ENCODE measurements at places on chromosomes 3 and 15.
A peak's percentile ranks its signal among the peaks of the same experiment; 100 is the strongest.

GRCh38 chr3:73549051-73549600 is 75.6 kb downstream of the PDZRN3 start:
- DNase-seq: no peak

- no peak for DNase-seq
These were observed 70.7 kb downstream of the BLM start for GRCh38 chr15:90787881-90788280.

GRCh38 chr3:74542441-74542840 is 72.0 kb downstream of the CNTN3 start:
- DNase-seq: no peak

GRCh38 chr3:140347151-140347550 is 330.7 kb upstream of the TRIM42 start:
- DNase-seq: no peak

- no peak for DNase-seq
These were observed 19.1 kb upstream of the TPM1 start for GRCh38 chr15:63023351-63023945.

- no peak for DNase-seq
These were observed 35.4 kb upstream of the TMEM158 start for GRCh38 chr3:45261333-45262110.

DNA sequence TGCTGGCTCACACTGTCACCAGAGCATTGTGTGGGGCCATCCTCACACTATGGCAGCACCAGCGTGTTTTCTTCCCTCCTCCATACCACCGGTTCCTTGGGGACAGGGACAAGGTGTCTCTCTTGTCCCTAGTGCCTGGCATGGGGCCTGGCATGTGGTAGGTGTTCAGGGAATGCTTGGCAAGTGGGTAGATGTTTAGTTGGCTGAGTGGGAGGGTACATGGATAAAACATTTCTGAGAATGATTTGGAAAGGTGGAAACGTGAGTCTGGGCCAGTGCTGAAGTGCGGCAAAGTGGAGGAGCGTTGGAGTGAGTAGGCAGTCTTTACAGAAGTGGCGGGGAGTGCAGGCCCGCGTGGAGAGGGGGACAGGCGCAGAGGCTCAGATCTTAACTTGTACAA is 15.0 kb downstream of the SNAPC5 start:
- DNase-seq: no peak

GRCh38 chr15:72865486-72865885 is 81.9 kb upstream of the ADPGK start:
- no peak for DNase-seq

DNA sequence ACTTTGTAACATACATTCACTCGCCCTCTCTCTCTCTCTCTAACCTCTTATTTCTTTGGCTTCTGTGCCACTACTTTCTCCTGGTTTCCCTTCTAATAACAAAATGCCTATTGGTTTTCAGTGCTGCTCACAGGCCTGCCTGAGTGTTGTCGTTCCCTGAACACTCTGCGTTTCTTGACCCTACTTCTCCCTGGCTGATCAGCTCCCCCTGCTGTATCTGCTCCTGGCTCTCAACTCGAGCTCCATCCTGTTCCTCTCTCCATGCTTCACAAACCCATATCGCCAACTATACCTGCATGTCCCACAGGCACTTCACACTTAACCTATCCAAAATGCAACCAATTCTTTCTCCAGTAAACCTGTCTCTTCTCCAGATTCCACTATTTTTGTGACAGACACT is 111.4 kb downstream of the OPA1 start:
- DNase-seq: no peak

GRCh38 chr15:33968224-33968623 is at the start of gene CHRM5:
Gene CHRM5, plus strand, starts transcription at chr15:33968497. Its CDS starts 94,221 bp downstream, at chr15:34062718.
- no peak for DNase-seq

DNA sequence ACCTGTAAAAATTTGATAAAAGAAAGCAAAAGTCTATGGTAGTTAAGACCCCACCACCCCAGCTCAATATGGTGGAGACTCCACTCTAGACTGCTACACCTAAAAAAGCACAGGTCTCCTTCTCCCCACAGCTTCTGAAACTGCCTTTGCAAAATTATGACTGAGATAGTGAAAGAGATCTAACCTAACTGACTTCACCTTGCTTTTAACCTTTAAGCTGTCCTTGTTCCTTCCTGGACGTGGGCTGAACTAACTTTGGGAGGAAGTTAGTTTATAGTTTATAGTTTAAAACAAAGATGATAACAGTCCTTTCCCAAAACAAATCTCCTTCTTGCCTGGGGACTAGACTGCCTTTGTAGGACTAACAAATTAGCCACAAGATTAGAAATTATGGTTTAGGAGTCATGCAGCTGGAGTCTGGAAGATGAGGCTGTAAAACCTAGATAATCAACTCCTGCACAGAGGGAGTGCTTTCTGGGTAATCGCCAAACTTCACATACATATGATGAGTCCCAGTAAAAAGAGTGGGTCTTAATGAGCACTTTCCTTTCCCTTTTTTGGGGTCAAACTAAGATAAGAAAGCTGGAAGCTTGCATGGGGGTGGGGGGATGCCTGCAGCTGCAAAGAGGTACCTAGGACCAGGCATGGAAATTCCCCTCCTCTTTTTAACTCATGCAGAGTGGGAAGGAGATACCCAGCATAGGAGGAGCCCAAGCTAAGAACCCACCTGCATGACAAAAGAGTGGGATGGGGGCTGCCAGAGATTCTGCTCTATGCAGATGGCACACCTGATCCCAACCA is 17.5 kb downstream of the CCR8 start:
- DNase-seq: no peak

GRCh38 chr3:73432023-73432705 is 192.6 kb downstream of the PDZRN3 start:
- DNase-seq: no peak

GRCh38 chr3:58047826-58048225 is 39.6 kb downstream of the FLNB start:
- no peak for DNase-seq

DNA sequence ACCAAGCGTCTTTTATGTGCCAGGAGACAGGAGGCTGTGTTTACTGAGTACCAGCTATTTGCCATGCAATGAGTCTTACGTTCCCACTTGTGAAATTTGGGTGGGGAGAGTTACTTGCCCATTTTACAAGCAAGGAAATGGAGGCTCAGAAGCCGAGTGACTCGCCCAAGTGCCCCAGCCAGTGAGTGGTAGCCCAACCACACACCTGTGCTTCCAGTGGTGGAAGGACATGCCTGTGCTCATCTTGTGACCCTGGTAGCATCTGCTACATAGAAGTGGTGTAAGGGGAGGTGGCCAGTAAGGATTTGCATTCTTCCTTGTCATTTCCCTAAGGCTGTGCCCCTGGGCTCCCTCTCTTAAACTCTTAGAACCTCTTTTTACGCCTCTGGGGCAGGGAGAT is 49.3 kb downstream of the FBLN2 start:
- no peak for DNase-seq

GRCh38 chr3:129259612-129260477 is 10.4 kb downstream of the COPG1 start:
- DNase-seq: no peak

DNA sequence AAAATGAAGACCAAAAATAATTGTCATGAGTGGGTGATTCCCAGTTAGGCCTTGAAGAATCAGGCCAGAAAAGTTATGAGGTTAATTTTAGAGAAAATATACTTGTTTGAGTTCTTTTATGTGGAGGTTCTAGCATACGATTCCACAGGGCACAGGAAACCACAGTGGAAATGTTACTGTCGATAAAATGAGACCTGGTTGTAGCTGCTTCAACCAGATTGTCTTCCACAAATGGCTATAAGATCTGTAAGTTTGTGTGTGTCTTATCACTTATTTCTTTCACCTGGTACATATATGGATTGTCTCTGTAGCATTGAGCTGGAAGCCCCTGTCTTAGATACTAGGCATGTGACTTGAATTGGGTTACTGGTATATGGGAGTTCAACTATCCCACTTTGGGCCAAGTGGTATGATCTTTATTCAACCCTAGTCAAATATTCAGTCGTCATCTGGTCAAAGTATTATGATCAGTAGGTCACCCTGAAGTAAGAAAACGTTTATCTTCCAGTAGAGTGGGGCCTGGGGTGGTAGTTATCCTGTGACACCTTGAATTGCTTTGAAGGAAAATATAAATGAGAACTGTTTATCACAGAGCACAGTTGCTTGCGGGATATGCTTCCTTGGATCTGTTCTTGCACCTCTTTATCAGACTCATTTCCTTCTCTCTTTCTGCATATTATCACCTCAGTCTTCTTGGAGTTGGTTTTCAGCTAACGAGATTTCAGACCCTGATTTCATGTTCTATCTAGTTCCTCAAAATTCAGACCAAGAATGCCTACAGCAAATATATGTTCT is 21.5 kb upstream of the ZNF609 start:
- DNase-seq: peak; percentile 13

DNA sequence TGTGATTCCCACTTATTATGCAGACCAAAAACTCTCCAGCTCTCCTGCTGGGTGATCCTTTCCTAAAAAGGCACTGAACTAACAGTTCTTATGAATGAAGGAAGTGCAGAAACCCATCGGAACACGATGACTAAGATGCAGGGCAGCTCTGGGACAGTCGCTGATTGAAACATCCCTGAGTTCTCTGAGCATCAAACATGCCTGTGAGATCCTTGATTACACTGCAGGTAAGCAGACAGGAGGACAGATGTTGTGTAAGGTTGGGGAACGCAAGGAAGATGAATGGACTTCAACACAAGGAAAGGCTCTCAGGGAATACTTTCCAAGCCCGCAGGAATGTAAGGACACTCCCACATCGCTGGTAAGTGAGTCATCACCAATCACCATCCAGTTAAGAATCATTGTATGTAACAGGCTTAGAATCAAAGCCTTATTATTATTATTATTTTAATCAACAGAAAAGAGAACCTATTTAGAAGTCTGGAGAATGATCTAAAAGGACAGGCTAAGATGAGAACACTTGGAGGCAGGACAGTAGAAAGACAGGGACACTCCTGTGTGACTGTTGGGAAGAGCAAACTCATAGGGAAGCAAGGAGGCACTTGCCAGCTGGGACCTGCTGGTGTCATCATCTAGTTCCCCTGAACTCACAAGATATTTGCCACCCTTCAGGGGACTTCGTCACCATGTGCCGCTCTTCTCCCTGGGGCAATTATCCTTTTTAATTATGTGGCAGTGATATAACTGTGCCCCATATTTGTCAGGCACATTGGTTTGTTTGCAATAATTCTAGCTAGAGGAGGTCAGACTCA is 26.0 kb downstream of the TMEM158 start:
- no peak for DNase-seq

GRCh38 chr3:152193673-152194267 is 75.0 kb upstream of the MBNL1 start:
- peak; percentile 29 for DNase-seq

DNA sequence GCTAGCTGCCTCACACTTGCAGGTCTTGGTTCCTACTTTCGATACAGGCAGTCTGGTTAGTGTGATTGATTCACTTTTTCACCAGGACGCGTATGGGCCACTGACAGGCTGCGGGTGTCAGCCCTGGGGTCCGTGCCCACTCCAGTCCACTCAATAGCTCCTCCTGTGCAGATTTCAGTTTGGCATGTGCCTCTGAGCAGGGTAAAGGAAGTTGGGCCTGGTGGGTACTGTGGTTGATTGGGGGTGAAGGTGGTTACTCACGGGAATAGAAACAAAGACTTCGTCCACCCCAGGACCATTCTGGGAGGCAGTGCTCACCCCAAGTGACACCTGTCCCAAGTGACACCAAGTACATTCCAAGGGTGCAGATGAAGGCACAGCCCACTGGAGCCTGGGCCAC is 62.3 kb downstream of the EPHB1 start:
- no peak for DNase-seq

DNA sequence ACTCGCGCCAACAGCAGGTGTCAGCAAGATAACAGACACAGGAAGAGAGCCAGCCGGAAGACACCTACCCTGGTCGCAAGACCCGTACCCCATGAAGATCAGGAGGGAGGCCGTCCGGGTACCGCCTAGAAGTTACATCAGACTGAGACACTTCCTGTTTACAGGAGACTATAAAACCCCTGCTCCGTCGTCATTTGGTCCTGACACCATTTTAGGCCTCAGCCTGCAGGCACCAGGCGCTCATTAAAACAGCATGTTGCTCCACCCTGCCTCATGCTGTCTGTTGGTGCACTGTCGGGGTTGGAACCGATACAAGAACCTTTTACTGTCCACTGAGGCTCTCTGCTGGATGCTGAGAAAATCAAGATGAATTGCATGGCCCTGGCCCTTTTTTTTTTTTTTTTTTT is 15.6 kb upstream of the PRTG start:
- no peak for DNase-seq

DNA sequence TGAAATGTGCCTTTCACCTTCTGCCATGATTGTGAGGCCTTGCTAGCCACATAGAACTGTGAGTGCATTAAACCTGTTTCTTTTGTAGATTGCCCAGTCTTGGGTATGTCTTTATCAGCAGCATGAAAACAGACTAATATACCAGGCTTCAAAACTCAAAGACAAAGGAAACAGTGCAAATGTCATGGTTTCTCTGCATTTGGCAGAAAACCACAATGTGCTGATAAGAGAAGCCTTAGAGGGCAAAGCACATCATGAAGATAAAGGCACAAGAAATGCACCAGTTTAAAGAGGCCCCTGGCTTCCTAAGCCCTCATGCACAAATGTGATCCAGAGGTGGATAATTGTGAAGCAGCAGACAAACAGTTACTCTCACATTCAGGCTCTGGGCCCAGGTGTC is 259.2 kb downstream of the CPNE4 start:
- DNase-seq: no peak

DNA sequence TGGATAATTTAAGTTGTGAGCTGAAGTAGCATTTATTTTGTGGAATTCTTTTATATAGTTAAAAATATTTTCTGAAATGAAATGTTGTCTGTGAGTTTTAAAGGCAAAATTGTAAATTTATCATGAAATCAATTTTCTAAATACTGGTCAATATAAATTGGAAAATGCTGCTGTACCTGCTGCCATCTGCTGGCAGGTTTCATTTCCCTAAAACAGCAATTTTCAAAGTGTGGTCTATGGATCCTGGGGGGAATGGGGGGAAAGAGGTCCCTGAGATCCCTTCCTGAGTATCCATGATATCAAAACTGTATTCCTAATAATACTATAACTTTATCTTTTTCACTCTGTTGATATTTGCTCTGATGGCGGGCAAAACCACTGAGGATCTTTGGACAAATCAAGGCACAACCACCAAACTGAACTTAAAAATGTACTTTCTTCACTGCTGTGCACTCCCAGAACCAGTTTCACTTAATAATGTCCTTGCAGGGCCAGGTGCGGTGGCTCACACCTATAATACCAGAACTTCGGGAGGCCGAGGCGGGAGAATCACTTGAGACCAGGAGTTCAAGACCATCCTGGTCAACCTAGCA is 17.2 kb upstream of the CCR4 start:
- no peak for DNase-seq

GRCh38 chr3:72102112-72102616 is 317.2 kb upstream of the PROK2 start:
- peak; percentile 46 for DNase-seq

All from CD4-positive, alpha-beta T cell treated with Interleukin-4 for 1 hour (primary cell).